ENCODE measurements at places on chromosomes 4 and X. TPM values are rescaled to one million over a fixed set of nuclear protein-coding genes. Genes with fewer than 3 reads are reported as not detected.

The TMEM150C gene
- 1.6 TPM for total RNA-seq

DNA sequence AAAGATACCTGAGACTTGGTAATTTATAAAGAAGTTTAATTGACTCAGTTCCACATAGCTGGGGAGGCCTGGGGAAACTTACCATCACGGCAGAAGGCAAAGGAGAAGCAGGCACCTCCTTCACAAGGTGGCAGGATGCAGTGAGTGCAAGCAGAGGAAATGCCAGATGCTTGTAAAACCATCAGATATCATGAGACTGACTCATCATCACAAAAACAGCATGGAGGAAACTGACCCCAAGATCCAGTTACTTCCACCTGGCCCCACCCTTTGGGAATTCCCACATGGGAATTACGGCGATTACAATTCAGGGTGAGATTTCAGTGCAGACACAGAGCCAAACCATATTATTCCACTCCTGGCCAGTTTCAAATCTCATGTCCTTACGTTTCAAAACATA, 514.7 kb upstream of the SPANXN1 start:
- no peak for DNase-seq

GRCh38 chrX:24085101-24085500, 30.3 kb downstream of the EIF2S3 start:
- DNase-seq, result no peak

DNA sequence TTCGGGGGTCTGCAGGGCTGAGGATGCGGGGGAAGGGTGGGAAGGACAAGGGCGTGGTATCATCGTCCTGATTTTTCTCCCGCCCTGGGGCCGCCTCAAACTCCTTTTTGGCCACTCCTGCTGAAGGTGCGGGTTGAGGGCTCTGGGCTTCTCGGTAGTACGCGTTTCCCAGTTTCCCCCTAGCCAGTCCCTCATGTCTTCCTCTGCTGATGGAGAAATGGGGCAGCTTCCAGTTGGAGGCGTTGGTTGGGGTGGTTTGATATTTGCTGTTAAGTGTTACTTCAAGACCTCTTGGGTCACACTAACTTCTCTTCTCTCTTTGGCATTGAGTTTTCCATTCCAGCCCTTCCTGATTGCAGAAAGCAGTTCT, 482 bp downstream of the GSTCD start:
- no peak for DNase-seq

The XAGE2 gene
- total RNA-seq, result not detected

The NOX1 gene
- not detected for total RNA-seq

- DNase-seq, result no peak
Measured at GRCh38 chr4:72896515-72896914, 173.0 kb downstream of the COX18 start.

The GRID2 gene
- total RNA-seq, result not detected

DNA sequence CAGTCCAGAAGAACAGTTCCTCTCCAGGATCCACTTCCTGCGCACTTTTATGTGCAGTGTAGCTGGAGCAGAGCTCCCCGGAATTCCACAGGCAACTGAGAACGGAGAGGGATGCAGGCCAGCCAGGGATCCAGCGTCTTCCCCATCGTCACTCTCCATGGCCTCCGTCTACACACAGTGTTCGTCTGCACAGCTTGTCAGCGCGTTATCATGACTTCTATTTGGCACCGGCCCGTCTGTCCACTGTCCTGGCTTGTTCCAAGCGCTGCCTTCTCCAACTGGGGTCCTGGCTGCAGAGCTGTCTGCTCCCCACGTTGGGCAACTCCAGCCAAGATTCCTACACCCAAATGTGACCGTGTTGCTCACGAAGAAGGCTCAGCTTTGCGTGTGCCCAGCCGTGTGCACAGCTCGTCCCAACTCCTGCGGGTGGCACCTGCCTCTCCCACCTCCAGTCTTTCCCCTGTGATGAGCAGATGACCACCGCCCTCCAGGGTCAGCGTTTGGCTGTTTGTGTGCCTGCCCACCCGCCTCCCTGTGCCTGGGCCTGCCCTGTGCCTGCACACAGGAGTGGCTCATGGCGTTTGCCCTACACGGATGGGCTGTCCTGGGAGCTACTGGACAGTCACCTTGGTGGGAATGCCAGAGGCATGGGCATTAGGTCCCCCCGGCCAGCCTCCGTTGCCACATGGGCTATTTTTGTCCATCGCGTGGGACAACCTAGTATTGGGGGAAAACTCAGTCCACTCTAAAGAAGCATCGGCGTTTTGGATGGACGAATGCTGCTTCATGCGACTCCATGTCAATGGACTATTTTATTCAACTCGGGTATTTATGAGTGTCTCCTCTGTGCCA, 2.2 kb upstream of the CTBP1 start:
- DNase-seq, result peak; percentile 79

GRCh38 chr4:5019796-5020195, 538 bp upstream of the CYTL1 start:
- no peak for DNase-seq

DNA sequence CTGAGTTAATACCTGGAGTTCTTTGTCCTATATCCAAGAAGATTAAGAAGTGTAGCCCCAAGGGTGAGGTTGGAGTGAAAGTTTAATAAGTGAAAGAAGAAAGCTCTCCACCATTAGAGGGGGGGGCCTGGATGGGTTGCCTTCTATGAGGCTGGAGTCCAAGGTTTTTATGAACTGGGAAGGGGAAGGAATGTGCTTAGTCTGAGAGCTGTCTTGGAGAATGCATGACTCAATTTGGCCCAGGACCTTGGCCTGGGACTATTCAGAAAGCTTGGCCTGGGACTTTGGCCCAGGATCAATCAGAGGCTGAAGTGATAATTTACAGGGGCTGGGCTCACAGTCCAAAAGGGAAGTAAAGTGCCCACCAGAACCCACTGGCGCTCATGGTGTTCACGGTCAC, 1049.0 kb upstream of the GRIA3 start:
- DNase-seq, result no peak

The HPGD gene
- not detected for total RNA-seq

GRCh38 chr4:153419029-153419428, 47.1 kb upstream of the TMEM131L start:
- peak; percentile 13 for DNase-seq

The TLR6 gene
- 2.5 TPM for total RNA-seq

The F11 gene
- total RNA-seq, result not detected

GRCh38 chr4:19177616-19178015, 1074.1 kb upstream of the SLIT2 start:
- no peak for DNase-seq

GRCh38 chrX:110665223-110666002, 130.2 kb downstream of the CHRDL1 start:
- no peak for DNase-seq

- DNase-seq, result no peak
Measured at GRCh38 chr4:164251257-164251656, 502.7 kb upstream of the SMIM31 start.

The AKAP14 gene
- not detected for total RNA-seq

The TLR7 gene
- not detected for total RNA-seq
